ENCODE measurements at places on chromosomes 1 and 21.

DNA sequence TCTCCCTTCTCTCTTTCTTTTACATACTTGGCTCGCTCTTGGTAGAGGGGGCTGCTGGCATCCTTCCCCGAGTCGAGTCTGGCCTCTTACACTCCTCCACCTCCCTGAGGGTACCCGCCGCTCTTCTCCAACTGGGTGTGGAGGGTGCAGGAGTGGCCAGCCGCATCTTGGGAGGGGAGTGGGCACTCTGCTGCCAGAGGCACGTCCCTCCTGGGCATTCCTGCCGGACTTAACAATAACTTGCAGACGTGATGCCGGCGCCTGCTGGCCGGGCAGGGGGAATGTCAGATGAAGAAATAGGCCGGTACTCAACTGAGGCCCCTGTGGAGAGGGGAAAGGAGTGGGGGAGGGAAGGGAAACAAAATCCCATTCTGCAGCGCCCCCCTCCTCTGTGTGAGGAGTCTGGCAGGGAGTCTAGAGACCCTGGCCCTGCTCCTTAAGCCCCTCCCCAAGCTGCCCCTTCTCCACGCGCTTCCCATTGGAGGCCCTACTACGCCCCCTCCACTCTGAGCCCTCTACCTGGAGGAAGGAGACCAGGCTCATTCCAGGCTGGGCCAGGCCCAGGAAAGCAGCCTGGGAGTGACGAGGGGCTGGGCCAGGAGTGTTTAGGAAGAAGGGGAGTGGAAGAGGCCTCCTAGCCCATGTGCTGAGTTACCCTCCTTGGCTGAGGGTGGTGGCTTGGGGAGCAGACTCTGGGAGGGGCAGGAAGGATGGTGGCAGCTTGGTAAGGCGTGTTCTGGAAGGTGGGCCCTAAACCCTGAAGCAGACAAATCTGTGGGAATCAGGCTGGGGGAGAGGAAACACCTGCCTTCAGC lies 1.8 kb downstream of the ATP2B4 start:
- DNase-seq: no peak

GRCh38 chr1:228923973-228924686 lies 188.9 kb downstream of the RHOU start:
- no peak for DNase-seq

DNA sequence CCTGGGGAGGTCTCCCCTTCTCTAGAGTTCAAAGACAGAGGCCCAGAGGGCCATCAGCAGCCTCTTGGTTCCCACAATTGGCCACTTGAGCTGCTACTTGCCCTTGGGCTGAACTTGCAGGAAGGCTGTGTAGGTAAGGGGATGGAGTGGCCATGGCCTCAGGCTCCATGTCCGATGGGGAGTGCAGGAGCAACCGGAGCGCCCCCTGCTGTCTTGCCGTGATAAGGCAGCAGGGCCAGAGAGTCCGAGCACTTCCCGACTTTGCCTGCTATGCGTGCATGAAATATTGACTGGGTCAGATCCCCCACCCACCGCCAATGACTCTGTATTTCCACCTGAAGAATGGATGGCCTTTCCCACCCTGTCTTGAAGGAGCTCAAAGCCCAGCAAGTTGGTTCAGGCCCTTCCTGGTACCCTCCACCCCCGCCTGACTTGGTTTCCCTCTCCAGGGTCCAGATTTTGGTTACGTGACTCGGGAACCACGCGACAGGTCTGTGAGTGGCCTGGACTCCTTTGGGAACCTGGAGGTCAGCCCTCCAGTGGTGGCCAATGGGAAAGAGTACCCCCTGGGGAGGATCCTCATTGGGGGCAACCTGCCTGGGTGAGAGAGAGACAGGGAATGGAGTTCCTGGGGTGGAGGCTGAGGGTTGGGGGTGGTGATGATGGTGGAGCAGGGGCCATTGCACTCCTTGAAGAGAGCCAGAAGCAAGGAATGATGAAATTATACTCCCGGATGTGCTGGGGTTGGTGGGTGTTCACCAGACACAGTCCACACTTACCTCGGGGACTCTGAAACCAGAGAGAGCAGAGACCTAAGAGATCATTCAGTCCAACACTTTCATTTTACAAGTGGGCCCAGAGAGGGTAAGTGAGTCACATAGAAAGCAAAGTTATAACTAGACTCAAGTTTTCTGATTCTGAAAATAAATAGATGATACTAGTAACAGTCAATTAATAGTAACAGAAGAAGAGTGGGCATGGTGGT lies 25.6 kb downstream of the PADI3 start:
- DNase-seq: no peak

- DNase-seq: no peak
These were observed 47.0 kb downstream of the IGSF21 start for GRCh38 chr1:18154430-18155194.

GRCh38 chr1:84540759-84541158 lies 33.5 kb downstream of the CTBS start:
- no peak for DNase-seq

DNA sequence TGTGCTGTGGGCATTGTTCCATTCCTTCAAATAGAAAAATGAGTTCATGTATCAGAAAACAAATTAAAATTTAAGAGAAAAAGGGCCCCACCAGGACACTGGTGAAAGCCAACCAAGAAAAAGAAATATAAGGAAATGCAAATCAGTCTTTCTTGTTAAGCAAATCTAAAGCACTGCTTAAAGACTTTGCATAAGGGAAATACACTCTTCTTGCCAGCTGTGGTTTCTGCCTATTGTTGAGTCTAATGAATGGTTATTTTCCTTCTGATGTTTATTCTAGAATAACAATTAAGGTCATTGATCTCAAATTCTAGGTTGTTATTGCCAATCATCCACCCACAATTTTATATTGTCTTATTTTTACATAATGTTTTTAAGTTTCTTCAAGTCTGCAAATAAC lies 158.6 kb upstream of the SNX7 start:
- no peak for DNase-seq

DNA sequence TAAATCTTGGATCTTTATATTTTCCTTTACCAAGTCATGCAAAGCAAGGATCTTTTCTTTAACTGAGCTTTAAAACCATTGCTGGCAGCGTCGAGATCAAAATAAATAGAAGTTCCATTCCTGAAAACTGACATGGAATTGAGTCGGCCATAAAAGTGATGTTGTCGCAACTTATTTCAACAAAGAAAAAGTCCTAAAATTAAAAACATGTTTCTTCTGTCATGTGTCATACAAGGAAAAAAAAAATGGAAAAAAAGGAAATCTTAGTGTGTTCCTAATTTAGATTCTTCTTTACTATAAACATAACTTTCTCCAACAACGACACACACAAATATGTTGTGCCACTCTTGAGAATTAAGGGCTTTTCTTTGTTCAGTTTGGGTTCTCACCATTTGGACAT lies 34.9 kb downstream of the GREM2 start:
- no peak for DNase-seq

DNA sequence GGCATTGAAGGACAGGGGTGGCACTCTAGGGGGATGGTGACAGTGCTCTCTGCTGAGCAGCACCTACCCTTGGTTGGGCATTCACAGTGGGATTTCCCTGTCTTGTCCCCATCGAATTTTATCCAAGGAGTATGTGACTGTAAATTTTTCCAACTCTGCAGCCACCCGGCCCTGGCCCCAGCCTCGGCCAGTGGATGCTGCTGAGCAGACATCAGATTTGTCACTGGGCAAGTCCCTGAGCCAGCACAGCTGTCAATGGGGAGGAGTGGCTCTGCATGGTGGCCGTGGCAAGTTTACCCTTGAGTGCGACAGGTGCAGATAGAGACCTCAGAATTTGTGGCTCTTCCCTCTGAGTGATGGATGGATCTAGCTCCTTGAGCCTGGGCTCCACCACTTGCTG lies 240.2 kb upstream of the CSF3R start:
- no peak for DNase-seq

GRCh38 chr1:211548321-211549091 lies 30.5 kb downstream of the SLC30A1 start:
- DNase-seq: no peak

GRCh38 chr1:65265651-65266351 lies 43.5 kb upstream of the DNAJC6 start:
- DNase-seq: no peak

DNA sequence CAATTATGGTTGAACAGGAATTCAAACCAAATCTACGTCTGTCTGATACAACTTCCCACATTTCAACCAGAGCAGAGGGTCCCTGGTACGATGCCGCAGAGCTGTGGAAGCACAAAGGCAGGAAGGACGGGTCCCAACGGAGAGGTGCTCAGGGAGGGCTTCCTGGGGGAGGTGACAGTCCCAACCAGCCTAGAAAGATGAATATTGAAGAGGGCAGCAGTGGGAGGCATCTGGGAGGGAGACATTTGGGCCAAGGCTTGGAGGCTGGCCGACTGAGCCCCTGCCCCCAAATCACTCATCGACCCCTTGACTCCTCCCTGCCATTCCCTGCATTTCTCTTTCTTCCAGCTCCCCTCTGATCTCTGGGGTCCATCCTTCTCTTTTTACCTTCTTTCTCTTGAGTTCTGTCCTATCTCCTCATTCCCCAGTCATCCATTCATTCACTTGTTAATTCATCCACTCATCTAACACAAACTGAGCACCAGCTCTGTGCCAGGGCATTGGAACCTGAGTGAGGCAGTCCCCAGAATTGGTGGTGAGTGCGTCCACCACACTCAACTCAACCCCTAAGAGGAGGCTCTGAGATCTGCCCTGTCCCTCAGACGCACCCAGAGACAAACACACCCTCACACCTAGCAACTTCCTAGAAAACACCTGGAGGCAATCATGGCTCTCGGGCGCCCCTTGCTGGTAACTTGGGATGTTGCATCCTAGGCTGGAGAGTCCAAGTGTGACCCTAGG lies 13.2 kb upstream of the CELA3B start:
- no peak for DNase-seq

DNA sequence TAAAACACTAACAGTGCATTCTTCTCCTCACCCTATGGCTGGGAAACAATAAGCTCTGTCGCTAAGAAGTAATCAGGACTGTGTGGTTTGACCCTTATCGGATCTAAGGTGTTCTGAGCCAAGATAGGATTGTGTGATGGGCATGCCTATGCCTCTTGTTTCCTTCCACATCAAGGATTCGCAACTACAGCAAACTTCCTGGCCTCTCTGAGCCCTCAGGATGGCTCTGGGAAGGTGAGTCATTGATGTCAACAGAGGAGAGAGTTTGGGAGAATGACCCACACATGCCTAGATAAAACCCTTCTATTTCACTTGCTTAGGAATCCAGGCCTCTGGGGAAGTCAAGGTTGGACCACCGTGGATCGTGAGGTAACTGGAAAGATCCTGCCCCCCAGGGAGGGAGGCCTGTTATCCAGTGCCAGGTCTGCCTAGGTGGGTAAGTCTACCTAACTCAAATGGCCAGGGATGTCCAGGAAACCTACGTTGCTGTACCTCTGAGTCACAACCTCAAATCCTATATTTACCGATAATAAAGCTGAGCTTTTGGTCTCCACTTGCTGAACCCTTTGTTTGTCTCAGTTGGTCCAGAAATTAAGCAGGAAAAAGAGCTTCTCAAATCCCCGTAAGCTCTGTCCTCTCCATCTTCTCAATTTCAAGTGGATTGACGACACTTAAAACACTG lies 27.4 kb downstream of the TIAM1 start:
- DNase-seq: no peak

GRCh38 chr1:91697861-91698260 lies 188.1 kb downstream of the TGFBR3 start:
- no peak for DNase-seq

GRCh38 chr1:59455206-59455605 lies 158.3 kb downstream of the FGGY start:
- DNase-seq: no peak

DNA sequence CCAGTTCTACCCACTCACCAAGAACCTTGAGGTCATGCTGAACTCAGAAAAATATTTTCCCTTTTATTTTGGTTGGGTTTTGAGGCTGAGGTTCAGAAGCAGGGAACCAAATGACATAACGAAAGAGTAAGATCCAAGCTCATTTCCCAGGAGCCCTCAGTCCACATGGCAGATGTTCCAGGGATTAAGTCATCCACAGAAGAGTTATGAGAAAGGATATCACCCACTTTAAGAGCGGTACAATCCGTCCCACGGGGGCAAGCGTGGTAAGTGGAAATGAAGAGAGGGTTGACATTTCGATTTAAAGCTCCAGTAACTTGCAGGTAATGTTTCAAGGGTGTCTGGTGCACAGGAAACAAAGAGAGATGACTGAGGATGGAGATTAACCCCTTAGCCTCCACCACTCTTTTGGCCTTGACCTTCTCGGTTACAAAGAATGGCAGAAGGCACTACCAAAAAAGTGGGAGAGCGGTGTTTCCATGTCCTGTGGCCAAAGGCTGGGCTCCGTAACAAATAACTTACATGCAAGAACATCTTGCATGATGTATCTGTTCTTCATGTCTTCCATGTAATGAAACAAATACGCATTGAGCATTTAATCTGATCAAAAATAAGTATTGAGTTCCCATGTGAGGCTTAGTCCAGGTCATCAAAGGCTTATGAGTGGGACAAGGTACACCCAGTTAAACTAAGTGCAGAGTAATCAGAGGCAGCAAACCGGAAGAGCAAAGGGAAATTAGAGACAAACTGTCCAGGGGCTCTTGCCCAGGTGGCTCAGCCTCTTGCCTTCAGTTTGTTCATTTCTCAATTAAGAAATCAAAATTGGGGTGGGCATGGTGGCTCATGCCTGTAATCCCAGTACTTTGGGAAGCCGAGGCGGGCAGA lies 241.4 kb downstream of the TOMM20 start:
- no peak for DNase-seq

DNA sequence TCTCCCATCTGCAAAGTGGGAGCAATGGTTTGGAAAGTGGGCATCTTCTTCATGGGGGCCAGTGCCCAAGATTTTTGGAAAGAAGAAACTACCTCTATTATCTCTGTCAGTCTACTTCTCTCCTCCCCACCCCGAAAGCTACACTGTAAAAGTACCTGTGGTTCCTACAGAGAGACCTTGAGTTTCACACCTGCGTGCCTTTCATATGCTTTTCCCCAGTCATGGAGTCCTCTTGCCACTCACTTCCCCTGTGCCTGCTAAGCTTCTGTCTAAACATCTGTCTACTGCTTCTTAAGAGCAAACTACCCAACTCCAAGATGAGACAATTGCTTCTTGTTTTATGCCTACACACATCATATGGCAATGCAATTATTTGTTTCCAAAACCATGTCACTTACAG lies 190.9 kb upstream of the L1TD1 start:
- DNase-seq: no peak

GRCh38 chr21:14492931-14493330 lies 53.2 kb downstream of the SAMSN1 start:
- no peak for DNase-seq

DNA sequence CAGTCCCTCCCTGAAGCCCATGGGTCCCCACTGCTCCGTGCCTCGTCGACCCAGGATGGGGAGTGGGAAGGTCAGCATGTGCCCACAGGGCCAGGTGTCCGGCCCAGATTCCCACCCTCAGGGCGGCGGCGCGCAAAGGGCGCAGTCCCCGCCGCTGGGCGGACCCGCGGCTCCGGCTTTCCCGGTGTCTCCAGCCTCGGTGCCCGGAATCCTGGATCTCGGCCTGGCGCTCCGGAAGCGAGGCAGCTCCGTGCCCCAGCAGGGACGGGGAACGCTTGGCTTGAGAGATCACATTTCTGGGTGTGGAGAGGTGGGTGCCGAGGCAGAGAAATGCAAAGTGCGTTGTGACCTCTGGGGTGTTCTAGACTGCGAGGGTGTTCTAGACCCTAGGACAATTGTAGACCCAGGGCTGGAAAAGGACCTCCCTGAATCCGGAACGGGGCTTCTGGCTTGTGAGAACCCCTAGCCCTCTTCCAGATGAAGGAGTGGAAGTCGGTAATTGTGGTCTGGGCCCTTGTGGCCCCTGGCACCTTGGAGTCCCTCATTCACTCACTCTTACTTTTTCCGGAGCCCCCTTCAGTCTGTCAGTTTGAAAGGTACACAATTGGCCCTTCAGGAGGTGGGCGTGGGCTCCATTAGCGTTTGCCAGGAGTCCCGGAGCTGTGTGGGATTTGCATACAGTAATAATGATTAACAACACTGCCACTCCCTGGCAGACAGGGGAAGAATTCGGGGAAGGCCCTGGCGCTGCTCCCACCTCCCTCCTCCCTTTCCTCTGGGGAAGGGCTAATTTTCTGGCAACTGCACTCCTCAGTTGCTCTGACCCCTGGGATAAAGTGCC lies 1.6 kb upstream of the KCND3 start:
- no peak for DNase-seq
